Adrenal gland (tissue), 19 donors: ENCODE measurements at places on chromosomes 4 and X. TPM values are rescaled to one million over a fixed set of nuclear protein-coding genes. Genes with fewer than 3 reads are reported as not detected.

Gene DRD5
- not detected for total RNA-seq

DNA sequence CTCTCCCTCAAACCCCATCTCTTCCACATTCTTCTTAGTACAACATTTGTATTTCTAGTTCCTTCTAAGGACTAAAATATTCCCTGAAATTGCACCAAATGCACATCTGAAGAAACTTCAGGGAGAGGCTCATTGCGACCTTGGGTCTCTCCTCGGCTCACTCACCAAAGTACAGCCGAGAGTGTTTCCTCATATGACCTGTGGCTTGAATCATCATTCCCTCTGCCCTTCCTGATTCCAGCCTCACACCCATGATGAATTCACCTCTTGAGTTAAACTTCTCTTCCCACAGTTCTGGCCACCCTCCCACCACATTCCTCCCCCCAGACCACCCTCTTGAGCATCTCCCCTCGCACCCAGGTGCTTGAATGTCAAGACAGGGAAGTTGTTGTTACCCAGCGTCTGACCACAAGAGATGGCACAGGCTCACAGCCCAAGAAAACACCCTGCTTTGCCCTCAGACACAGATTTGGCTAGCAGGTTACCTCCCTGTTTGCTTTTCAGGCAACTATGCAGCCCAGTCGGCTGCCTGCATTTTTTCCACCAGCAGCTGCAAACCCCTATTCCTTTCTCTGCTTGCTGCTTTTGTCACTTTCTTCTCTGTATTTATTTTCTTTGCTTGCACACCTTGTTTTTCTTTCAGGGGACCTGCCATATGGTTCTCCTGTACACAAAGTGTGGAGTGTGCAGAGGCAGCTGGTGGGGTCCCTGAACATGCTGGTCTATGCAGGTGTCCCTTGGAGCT lies 214.8 kb downstream of the SPATA18 start:
- peak; percentile 18 for DNase-seq

GRCh38 chr4:1539859-1540600 lies 133.8 kb upstream of the NKX1-1 start:
- DNase-seq, result no peak

Gene MAOA
- total RNA-seq, result 82.1 TPM

Gene TAF7L
- not detected for total RNA-seq

DNA sequence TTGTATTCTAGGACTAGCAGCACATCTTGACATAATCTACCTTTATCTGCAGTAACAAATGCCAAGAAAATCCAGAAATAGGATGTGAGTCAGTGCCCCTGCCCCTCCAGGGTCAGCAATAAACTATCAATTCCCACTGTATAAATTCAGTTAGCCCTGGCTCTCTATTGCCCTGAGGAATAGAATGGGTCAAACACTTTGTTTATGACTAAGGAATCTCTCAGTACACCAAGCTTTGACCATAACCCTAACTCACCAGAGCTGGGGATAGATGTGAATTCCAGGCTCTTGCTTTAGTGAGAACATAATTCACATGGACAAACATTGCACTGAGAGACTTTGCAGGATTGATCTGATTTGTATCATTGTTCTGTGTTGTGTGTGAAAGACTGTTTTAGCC lies 82.3 kb downstream of the CXXC4 start:
- DNase-seq, result no peak

DNA sequence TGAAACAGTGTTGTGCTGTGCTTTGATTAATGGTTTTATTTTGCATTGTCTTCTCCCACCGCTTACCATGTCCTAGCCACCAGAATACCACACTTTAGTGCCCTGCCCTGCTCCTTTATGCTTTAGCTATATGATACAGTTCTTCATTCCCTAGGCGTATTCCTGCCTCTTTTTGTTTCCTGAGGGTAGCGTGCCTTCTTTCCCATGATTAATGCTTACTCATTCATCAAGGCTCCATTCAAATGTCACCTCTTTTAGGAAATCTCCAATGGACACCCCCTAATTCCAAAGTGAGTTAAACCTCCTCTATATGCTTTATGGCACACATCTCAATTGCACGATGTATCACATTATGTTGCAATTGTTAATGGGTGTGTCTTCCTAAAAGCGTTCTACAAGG lies 46.3 kb downstream of the SPANXD start:
- DNase-seq, result no peak
